A549 (cell line): ENCODE measurements at places on chromosomes 13 and 19. TPM values are rescaled to one million over a fixed set of nuclear protein-coding genes. Genes with fewer than 3 reads are reported as not detected.

VSTM2B gene
- not detected in 3 replicates for polyA plus RNA-seq

GJB2 gene
- polyA plus RNA-seq = 0.26 to 0.40 TPM (median 0.33 TPM) in 3 replicates

PLK5 gene
- polyA plus RNA-seq = not detected in 3 replicates

BCAM gene
- 77.5 to 102 TPM (median 88.1 TPM) in 3 replicates for polyA plus RNA-seq

ZNF225 gene
- 3.3 to 3.7 TPM (median 3.3 TPM) in 3 replicates for polyA plus RNA-seq

SOX1 gene
- not detected in 3 replicates for polyA plus RNA-seq

CELF5 gene
- 0.61 to 0.87 TPM (median 0.75 TPM) in 3 replicates for polyA plus RNA-seq

SHISA7 gene
- 0.01 TPM in 1 of 3 replicates, not detected in the others for polyA plus RNA-seq

SIGLEC11 gene
- not detected in 3 replicates for polyA plus RNA-seq

TMEM59L gene
- 2.8 to 5.0 TPM (median 4.6 TPM) in 3 replicates for polyA plus RNA-seq

MISP gene
- polyA plus RNA-seq = 56.9 to 62.7 TPM (median 61.4 TPM) in 3 replicates

FAM124A gene
- 1.4 to 1.6 TPM (median 1.5 TPM) in 3 replicates for polyA plus RNA-seq

KLK2 gene
- 0.14 to 0.36 TPM (median 0.21 TPM) in 3 replicates for polyA plus RNA-seq

HSPB6 gene
- polyA plus RNA-seq = 0.11 to 0.28 TPM (median 0.26 TPM) in 3 replicates

C19orf33 gene
- polyA plus RNA-seq = 487 to 531 TPM (median 489 TPM) in 3 replicates

RASL11A gene
- polyA plus RNA-seq = 3.8 to 4.8 TPM (median 4.7 TPM) in 3 replicates

POU2F2 gene
- polyA plus RNA-seq = 0.24 to 0.49 TPM (median 0.28 TPM) in 3 replicates

SULT2A1 gene
- polyA plus RNA-seq = not detected in 3 replicates

TEX26 gene
- polyA plus RNA-seq = not detected in 3 replicates

IL12RB1 gene
- polyA plus RNA-seq = not detected in 3 replicates

ACP5 gene
- not detected in 3 replicates for polyA plus RNA-seq

TSHZ3 gene
- 2.0 to 2.1 TPM (median 2.0 TPM) in 3 replicates for polyA plus RNA-seq

PLVAP gene
- not detected in 3 replicates for polyA plus RNA-seq

PNMA8B gene
- polyA plus RNA-seq = not detected in 3 replicates

MEIS3 gene
- polyA plus RNA-seq = 21.8 to 31.4 TPM (median 27.1 TPM) in 3 replicates

CD33 gene
- 0.13 TPM in 1 of 3 replicates, not detected in the others for polyA plus RNA-seq

RRAS gene
- polyA plus RNA-seq = 49.2 to 55.4 TPM (median 50.2 TPM) in 3 replicates
